Anterior cingulate cortex (tissue), 58 donors: ENCODE measurements at places on chromosomes 12 and 14.

DNA sequence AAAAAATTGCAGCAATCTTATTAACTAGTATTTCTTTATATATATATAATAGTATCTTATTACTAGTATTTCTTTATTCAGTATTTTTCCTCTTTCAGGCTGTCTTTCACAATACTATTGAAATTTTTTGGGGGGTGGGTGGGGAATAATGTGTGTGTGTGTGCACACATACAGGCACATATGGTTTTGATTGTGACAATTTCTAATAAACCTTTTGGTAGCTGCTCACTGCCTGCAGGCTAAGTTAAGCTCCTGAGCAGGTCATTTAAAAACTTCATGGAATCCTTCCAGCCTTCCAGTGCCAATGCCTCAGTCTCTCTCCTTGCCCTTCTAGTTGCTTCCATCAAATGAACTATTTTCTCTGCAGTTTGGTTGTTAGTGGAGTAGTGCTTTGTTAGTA lies 490.1 kb downstream of the PCNX1 start:
- DNase-seq = no peak

GRCh38 chr12:25781232-25781631 lies 177.2 kb upstream of the RASSF8 start:
- DNase-seq = no peak

DNA sequence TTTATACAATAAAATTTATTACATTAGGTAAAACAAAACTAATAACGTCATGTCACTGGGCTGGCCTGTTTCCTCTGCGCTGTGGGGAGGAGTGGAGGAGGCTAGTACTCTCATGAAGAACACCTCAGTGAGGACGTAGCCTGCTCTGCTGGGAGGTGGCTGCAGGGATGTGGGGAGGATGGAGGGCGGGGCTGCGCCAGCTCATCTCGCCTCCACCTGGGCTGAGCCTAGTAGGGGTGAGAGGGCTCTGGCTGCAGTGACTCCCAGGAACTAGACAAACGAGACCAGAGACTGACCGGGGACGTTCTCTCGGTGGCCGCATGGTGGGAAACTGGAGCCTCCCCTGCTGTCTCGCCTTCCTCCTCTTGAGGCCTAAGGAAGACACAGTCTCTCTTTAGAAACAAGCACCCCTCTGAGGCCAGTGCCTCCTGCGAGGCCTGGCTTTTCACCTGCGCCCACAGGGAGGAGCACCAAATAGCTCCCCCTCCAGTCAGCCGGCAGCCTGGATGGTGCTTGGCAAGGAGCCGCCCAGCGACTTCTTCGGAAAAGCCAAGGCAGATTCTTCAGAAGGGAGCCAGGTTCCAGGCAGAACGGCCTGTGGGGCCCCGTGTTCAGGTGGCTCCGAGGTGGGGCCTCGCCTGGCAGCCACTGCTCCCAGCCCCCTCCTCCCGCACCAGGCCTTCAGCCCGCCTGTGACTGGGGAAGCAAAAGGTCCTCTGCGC lies 62.4 kb downstream of the PLEKHG3 start:
- no peak for DNase-seq

- DNase-seq = no peak
These were observed 1079.4 kb downstream of the AACS start for GRCh38 chr12:126144603-126145002.

DNA sequence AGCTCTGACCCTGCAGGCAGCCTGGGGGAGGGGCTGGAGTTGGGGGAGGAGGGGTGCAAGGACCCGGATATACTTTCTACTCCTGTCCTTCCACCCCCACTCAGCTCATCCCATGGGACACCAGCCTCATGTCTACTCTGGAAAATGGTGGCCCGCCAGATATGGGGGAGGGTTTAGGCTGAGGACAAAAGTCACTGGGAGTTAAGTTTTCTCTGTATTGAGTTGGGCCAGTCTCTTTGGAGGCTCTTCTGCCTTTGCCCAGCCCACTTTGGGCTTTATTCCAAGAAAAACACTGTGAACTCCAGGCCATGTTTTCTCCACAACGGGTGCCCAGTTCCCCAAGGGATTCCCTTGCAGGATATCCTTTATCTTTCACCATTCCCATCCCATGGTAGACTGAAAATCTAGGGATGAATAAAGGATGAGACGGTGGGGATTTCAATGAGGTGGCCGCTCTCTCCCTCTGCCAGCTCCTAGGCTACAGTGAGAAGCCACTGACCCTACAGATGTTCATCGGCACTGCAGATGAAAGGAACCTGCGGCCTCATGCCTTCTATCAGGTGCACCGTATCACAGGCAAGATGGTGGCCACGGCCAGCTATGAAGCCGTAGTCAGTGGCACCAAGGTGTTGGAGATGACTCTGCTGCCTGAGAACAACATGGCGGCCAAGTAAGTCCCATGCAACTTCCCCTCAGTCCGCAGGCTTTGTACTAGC lies 4.9 kb downstream of the NFATC4 start:
- DNase-seq = no peak

DNA sequence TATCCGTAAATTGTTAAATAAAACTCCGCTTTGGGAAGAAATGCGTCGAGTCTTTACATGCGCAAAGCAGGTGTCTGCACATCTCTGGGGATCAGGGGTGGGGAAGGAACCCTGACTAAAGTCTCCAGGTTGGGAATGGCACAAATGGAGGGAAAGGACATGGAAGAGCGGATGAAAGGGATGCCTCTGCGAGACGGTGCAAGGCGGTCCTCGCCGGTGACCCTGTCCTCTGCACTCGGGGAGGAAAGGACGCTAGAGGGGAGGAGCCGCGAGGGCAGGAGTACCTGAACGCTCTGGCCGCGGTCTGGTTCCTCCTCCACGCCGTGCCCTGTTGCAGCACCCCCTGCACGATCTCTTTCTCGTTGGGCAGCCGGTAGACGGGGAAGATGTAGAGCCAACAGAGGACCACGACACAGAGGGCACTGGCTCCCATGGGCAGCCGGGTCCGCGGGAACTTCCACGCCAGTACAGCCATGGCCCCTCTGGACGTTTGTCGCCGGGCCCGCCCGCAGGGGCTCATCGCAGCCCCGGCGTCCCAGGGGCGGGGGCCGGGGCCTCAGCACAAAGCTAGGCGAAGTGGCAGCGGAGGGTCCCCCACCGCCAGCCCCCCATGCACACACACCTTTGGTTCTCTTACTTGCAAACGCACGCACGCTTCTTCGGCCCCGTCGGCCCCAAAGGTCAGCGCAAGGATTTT lies 646 bp downstream of the ST8SIA1 start:
- DNase-seq = no peak

- DNase-seq = no peak
These were observed 210.9 kb upstream of the ARID2 start for GRCh38 chr12:45518291-45519235.

DNA sequence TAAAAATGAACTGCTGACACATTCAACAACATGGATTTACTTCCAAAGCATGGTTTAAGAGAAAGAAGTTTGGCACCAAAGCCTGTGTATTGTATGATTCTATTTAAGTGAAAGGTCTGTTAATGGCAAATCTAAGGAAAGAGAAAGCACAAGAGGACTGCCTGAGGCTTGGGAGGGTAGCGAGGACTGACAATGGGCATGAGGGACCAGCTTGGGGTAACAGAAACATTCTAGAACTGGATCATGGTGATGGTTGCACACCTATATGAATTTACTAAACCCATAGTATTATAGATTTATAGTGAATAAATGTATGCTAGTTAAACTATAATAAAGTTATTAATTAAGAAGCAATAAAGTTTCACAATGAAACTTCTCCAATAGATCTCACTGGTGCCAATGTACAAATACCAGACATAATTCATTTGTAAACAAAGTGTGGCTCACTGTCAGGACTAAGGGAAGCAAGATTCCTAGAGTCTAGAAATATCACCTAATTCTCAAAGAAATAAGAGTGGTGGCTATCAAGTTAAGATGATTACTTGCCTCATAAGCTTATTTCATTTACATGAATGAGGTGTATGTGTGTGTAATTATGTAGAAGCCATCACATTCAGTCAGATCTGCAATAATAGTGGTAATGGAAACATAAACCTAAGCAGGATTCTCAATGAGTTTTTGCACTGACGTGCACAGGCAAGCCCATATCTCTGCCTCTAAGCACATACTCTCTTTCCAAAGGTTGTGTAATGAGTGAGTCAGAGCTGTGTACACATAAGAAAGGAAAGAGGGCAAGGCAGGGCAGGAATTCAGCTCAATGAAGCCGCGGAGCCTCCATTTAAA lies 353.4 kb downstream of the KCNH5 start:
- DNase-seq = no peak

DNA sequence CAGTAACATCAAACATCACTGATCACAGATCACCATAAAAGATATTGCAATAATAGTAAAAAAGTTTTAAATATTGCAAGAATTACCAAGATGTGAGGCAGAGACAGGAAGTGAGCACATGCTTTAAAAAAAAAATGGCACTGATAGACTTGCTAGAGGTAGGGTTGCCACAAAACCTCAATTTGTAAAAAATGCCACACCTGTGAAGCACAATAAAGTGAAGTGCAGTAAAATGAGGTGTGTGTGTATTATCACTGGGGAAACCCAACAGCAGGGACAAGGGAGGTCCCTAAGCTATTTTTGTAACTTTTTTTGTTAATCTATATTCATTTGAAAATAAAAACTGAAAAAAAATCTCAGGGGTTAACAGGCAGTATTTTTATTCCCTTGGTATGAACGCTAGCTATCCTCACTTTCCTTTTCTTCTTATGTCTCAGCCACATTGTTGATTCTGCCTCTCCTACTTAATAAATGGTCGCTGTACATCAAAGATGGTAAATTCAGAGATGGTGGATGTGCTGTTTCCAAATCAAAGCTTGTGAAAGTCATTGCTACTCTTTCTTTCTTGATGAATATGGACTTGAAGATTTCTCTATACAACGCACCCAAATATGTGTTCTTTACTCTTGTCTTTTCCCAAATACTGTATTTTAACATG lies 14.0 kb upstream of the KLRD1 start:
- DNase-seq = no peak

DNA sequence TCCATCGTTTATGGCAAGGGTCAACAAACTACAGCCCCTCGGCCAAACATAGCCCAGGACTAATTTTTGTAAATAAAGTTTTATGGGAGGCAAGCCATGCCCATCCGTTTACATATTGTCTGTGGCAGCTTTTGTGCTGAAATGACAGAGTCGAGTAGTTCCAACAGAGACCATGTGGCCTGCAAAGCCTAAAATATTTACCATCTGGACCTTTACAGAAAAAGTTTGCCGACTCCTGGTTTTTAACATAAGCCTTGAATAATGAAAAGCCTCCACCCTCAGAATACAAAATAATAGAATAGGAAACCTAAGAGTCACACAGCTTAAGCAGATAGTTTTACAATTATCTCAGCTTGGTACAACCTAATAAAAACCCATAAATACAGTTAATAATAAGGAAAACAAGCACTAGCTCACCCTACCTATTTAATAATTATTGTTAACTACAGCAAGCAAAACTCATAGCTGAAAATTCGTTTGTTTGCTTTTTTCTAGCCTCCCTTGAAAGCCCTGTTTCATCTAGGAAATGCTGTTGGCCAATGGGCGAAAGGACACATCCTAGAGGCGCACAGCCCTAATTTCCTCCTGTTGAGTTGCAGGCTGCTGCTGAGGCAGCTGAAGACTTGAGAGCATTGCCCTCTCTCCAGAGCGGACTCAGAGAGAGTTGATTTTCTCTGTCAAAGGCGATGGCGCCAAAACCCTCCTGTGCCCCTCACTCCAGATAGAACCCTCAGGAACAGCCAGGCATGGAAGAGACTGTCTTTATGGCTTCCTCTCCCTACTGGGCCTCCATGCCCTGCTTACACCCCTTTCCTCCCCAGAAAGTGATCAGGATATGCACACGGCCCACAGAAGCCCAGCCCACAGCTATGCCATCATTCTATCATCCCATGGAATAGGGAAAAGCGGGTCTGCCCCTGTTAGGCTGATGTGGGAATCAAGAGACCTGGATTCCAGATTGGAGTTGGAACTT lies 107.2 kb downstream of the DPF3 start:
- DNase-seq = no peak

DNA sequence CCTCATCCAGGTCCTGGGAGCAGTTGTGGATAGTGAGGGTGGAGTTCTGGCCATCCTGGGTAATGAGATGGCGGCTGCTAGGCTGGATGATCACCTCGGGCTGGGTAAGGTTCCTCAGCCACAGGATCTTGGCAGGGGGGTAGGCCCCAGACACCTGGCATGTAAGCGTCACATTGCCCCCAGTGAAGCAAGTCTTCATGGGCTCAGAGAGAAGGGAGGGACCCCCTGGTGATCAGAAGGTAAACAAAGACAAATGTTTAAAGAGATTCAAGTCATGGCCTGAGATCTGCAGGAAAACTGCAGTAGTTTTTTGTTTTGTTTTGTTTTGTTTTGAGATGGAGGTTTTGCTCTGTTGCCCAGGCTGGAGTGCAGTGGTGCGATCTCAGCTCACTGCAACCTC lies 12.8 kb upstream of the WSB2 start:
- DNase-seq = no peak

DNA sequence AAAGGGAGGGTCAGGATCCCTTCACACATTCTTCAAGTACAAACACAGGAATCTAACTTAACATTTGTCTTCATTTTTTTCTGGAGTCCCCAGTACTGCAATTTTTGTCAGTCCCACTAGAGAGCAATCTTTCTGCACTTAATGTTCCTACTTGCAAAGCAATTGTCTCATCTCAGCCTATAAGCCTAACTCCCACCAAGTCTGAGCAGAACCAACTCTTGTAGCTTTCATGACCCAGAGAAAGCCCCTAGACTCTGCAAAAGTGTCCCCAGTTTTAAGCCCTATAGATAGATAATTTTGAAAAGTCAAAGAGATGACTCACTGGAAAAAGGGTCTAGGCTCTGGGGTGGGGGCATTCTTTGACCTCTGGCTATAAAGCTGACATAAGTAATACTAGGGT lies 1.8 kb upstream of the ZBTB39 start:
- DNase-seq = no peak

DNA sequence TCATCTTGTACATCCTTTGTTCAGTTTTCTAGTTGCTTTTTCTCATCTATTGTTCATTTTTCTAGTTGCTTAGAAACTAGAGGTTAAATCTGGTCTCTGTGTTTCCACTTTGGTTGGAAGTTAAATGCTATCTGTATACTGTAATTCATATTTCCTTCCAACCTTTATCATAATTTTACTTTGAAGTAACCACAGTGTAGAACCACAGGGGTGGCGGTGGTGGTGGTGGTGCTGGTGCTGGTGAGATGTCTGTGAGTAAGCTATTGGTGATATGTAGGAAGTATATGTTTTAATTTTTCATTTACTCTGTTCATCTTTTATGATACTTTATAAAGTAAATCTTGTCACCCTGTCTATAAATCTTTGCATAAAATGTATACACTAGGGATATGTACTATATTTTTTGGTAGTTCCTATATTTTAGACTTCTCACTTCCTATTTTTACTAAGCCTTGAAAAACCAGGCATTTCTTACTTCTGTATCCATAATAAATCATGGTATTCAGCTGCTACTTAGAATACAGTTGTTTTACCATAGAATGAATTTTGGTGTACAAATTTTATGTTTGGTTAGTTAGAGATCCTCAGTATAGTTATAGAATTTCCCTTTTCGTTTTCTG lies 31.9 kb downstream of the CCDC91 start:
- DNase-seq = no peak

DNA sequence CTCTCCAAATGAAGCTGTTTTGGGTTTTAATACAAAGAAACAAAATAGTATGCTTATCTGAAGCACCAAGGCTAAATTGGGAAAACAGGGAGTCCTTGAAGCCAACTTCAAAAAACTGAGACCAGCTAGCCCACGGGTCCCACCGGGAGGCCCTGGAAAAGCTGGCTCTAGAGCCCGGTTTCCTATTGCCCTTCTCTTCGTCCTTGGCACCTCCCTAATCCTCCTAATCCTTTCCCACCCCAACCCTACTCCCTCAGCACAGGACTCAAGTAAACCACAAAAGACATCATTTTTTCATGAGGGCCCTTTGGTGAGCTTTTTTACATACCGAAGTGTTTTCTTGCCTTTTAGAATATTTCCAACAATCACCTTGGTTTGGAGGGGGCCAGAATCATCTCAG lies 11.3 kb downstream of the LRRC74A start:
- DNase-seq = no peak
